ENCODE measurements at places on chromosomes 11 and 22. TPM values are rescaled to one million over a fixed set of nuclear protein-coding genes. Genes with fewer than 3 reads are reported as not detected.
A peak's percentile ranks its signal among the peaks of the same experiment; 100 is the strongest.

DNA sequence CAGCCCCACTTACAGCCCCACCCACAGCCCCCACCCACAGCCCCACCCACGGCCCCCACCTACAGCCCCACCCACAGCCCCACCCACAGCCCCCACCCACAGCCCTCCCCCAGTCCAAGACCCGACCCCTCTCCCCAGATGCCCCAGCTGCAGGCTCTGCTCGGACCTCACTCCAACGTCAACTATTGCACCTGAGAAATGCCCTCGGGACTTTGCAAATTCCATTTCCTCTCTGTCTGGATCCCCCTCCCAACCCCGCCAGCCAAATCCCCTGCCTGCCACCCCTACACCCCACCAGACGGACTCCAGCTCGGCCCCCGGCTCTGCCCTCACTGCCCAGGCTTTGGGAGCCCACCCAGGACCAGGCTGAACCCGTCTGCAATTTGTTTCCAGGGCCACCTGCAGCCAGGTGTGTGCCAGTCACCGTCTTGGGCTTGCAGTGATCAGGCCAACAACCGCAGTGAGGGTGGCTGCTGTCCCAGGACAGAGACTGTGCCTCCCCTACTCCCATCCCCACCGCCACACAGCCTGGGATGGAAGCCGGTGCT, 662.8 kb downstream of the BRD1 start:
- DNase-seq = no peak

DNA sequence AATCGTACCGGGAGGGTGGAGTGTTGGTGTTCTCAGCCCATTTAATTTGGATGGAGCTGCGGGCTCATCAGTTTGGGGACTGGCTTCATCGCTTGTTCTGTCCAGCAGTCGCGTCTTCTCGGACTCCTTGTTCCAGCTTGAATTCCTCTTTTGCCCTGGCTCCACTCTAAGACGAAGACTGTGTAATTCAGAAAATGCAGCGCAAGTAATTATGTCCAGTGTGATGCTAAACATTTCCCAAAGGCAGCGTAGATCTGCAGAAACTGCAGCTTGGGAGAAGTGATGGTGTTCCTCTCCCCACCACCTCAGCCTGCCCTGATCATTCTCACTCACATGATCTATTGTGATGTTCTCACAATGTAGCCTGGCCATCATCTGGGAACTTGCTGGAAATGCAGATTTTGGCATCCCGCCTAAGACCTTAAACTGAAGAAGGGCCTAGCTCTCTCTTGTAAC, 666 bp downstream of the SLC25A18 start:
- DNase-seq = no peak

DNA sequence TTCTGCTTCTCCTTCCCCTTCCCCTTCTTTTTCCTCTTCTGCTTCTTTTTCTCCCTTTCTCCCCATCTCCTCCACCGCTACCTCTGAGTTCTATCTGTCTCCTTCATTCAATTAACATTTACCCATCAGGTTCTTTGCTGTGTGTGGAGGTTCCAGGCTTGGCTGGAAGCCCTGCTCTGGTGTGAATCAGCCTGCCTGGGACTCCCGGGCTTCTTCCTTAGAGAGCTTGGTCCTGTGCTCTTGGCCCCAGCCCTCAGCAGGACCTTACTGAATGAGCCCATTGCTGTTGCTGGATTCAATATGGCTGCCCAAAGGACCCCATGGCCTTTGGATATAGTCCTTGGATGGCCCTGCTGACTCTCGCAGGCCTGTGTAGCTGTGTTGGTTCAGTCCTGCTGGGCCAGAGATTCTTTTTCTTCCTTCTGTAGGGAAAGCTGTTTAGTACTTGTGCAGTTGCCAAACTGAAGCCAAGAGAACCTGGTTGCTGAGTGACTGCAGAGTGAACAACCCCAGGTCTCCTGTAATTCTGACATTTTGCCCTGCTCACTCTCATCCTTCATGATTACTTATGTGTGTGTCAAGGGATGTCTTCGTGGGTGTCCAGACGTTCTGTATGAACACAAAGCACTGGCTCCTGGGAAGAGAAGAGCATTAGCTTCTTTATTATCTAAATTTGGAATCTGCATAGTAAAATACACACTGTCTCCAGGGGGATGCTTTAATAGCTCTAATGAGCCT, 81.0 kb upstream of the ZBED5 start:
- no peak for DNase-seq

DNA sequence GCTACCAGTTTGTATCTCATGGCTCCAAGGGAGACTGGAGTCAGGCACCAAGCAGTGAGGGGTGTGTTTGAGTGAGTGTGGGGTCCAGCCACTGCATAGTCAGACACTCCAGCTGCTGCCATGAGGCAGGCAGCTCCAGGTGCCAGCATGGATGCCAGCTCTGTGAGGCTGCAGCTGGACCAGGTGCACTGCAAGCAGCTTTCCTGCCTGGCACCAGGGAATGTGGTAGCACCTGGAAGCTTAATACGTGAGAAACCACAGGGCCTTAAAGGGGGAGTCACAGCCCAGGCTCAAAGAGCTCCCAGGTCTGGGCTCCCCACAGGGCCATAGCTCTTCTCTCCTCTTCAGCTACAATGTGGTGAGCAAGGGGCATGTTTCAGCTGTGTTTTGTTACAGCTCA, 817.8 kb upstream of the LUZP2 start:
- no peak for DNase-seq

GRCh38 chr22:41347066-41347859, 34.5 kb upstream of the TEF start:
- DNase-seq = no peak

GRCh38 chr22:24303007-24303406, 32.4 kb downstream of the SPECC1L start:
- DNase-seq = no peak

DNA sequence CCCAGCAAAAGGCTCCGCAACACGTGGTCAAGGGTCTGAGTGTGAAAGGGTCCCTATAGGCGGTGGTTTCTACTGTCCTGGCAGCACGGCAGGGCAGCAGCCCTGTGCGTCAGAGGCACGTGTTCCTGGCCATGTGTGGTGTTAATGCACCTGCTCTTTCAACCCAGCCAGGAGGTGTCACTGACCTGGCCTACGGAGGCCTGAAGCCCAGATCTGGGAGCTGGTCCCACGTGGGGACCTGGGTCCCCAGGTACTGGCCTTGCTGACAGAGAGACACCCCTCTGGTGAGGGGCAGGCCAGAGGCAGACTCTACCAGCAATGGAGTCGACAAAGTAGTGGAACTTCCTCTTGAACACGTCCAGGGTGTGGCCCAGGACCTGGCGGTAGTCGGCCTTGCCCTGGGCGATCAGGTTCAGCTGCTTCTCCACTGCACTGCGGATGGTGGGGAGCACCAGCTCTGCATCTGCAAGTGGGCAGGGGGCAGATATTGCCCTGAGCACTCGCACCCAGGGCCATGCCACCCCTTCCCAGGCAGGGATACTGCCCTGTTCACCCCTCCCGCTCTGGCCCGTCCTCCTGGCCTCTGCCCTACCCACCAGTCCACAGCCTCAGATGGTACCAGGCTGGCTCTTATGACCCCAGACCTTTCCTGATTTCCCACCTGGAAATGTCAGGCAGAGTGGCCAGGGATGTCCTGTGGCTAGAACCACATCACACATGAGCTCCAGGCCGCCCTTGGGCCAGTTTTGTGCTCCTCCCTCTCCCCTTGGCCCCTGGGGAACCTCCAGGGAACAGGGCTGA, 6.8 kb upstream of the PPM1F start:
- DNase-seq = no peak

DNA sequence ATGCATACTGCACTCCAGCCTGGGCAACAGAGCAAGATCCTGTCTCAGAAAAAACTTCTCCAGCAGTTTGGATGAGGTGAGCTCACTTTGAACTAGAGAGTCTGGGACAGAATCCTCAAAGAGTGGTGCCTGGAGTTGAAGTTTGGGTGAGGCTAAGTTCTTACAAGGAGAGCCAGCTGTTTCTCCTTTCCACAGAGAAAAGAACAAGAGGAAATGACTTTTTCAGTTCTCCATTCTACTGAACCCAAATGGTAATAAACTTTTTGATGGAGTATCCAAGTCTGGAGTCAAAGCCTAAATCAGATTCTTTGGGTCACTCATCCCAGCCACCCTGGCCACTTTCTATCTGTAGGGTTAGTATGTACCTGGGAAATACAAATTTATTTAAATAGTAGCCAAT, 102.7 kb downstream of the TRAF6 start:
- DNase-seq = no peak

DNA sequence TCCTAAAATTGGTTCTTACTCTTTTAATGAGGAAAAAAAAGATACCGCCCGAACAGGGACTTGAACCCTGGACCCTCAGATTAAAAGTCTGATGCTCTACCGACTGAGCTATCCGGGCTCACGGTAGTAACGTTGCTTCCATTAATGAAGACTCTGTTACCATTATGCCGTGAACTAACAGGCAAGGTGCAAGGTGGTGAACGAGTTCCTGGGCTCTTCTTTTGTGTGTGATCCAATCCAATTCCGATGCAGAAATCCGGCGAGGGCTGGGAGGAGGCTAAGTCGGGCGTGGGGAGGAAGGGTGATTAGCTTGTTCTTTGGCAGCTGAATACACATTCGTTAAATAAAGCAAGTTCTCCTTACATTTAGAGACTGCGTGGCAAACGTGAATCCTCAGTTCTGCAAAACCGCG, 49.0 kb downstream of the OR4D9 start:
- peak; percentile 62 for DNase-seq

DNA sequence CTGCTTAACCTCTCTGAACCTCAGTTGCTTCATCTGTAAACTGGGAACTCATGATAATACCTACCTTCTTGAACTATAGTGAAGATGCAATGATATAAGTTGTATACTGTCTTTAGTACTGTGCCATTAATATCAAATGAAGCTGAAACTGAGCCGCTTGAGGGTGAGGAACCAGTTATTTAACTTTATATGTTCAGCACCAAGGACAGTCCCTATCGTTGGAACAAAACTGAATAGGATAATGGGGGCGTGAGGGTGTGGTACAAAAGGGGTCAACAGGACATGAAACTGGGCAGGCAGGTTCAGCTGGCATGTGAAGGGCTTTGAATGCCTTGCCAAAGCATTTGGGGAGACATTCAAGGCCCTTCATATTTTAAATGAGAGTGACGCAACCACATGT, 112.6 kb downstream of the C11orf91 start:
- DNase-seq = no peak

DNA sequence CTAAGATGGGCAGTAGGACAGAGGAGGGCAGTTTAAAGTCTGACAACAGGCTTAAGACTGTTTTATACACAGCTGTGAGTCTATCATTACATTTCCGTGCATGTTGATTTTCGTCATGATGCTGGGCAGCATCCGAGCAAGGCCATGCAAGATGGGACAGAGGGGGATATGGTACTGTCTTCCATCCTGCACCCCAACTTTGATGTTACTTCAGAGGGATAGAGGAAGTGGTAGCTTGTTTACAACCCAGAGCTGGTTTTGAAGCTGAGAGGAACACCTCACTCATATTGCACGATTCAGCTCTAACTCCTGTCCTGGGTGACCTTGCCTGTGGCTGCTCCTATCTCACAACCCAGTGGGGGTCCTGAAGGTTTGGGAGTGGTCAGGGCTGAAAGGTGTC, 3.0 kb upstream of the SORL1 start:
- no peak for DNase-seq

DNA sequence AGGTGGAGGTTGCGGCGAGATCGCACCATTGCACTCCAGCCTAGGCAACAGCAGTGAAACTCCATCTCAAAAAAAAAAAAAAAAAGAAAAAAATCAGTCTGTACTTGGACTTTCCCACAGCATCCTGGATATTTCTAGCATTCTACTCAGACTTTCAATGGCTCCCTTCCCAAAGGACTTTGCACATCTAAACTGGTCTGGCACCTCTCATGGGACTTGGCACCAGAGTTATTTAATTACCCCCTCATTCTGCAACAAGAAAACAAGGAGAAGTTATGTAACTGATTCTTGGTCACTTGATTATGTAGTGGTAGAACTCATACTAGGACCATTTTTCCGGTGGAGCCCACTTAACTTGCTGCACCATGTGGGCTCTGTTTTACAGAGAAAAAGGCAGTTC, 519.5 kb downstream of the OPCML start:
- no peak for DNase-seq

- DNase-seq = no peak
Observed at GRCh38 chr22:32615874-32616564, 141.4 kb downstream of the FBXO7 start.

DNA sequence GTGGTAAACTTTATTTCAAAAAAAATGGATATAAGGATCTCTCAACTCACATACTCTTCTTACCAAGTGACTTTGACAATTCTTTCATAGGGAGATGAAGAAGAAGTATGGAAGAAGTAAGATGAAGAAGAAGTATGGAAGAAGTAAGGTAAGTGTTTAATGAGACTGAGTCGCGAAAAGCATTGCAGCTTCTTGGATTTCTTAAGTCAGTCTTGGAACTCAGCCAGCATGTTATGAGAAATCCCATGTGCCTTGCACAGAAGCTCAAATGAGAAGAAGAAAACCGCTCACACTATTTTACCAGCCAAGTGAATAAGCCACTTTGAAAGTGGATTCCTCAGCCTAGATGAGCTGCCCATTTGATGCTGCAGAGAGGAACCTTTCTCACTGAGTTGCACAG, 332.0 kb upstream of the CCDC179 start:
- DNase-seq = no peak

- no peak for DNase-seq
Observed at GRCh38 chr11:130192845-130193267, 33.3 kb downstream of the ST14 start.

GRCh38 chr11:35478471-35479091, 46.8 kb downstream of the PAMR1 start:
- peak; percentile 66 for DNase-seq

DNA sequence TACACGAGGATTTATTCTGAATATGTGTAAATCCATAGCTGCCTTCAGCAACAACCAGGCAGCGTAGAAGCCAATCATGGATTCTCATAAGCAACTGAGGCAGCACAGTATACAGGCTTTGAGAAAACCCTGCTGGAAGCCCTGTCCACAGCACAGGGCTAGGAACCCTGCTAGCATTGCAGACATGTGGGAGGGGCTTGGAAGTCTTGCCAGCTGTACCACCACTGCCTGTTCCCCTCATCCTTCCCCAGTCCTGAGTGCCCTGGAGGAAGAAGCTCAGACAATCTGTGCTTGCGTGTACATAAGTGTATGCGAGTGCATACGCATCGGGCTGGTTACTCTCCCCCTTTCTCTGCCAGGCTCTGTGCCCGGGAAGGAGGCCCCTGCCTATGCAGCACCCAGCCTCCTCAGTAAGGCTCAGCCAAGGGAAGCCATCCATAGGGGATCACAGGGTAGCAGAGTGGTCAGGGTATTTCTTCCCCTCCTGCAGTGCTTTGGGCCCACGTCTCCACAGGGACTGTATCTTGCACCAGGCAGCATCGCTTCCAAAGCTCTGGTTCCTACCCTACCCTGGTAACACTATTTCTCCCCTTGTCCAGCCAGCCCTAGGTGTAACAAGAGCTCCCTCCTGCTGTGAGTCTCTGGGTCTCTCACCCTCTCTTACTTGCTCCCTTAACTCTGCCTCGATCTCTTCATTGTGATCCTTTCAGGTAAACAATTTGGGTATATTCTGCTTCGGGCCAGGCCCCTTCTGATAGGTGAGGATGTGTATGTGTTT, 90.5 kb downstream of the GALNT18 start:
- peak; percentile 42 for DNase-seq

GRCh38 chr11:70848243-70848750, 404.1 kb downstream of the SHANK2 start:
- no peak for DNase-seq

GRCh38 chr22:29717789-29718188, 2.0 kb upstream of the CABP7 start:
- DNase-seq = no peak

GRCh38 chr11:63821411-63821810, 8.2 kb downstream of the SPINDOC start:
- DNase-seq = no peak

Gene OR8I2
- total RNA-seq = not detected

Gene SLC22A25
- total RNA-seq = not detected

Gene RCOR2
- total RNA-seq = not detected

Gene APOA1
- 23.2 TPM for total RNA-seq

Gene HEPN1
- total RNA-seq = not detected

Gene SLC1A2
- 1.2 TPM for total RNA-seq

Gene KRTAP5-2
- not detected for total RNA-seq
